ENCODE measurements at places on chromosomes 7 and 10.

GRCh38 chr7:15757041-15758000 lies 70.8 kb upstream of the MEOX2 start:
- no peak for DNase-seq

- DNase-seq, result no peak
These were observed 8.5 kb downstream of the SFTPD start for GRCh38 chr10:79940431-79940830.

DNA sequence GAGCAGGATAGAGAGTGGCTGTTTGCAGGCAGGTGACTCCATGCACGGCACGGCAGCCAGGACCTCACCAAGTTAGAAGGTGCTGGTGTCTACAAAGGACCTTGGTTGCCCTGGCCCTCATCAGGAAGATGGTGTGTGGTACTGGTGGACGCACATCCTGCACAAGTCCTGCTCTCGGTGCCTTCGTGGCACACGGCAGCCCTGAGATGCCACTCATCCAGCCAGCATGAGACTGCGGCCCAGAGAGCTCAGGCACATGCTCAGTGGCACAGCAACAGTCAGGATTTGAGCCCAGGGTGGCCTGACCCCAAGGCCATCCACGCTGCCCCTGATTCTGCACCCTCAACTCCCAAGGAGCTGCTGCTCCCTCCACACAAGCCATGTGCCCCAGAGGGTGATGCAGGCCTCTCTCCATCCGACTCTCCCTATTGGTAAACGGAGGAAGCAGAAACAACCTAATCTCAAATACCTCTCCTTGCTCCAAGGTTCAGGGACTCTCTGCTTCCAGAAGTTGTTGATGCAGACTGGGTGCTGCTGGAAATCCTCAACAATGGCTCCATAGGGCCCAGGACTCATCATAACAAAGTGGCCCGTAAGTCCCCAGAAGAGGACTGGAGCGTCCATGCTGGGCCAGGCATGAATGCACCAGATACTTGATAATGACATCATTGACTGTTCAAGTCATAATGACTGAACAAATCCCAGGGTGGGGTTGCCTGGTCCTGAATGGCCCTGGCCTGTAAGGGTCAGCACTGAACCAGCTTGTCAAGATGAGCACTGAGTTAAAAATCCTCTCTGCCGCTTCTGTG lies 93.6 kb downstream of the ARHGAP22 start:
- no peak for DNase-seq

- no peak for DNase-seq
These were observed 29.8 kb upstream of the GNA12 start for GRCh38 chr7:2873686-2874551.

Measured in anterior cingulate cortex (tissue), 58 donors.